Left renal cortex interstitium (tissue), 4 donors: ENCODE measurements at places on chromosomes 2 and 18. TPM values are rescaled to one million over a fixed set of nuclear protein-coding genes. Genes with fewer than 3 reads are reported as not detected.

GRCh38 chr2:236167297-236168109, 683 bp downstream of the GBX2 start:
- DNase-seq = no peak

The FBXO41 gene
- 1.7 TPM for polyA plus RNA-seq

DNA sequence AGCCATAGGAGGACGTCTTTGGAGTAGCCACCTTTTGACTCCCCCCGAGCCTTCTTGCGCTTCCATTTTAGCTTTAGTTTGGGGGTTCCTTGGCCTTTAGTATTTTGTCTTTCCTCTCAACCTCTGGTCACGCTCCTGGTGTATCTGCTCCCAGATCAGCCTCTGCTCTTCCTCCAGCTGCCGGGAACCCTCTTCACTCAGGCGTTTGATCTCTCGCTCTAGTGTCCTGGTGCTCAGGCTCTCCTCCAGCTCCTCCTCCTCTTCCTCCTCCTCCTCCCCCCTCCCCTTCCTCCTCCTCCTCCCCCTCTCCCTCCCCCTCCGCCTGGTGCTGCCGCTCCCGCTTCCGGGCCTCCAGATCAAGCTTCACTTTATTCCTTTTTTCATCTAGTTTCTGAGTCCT, 1082.3 kb upstream of the TMEFF2 start:
- no peak for DNase-seq

DNA sequence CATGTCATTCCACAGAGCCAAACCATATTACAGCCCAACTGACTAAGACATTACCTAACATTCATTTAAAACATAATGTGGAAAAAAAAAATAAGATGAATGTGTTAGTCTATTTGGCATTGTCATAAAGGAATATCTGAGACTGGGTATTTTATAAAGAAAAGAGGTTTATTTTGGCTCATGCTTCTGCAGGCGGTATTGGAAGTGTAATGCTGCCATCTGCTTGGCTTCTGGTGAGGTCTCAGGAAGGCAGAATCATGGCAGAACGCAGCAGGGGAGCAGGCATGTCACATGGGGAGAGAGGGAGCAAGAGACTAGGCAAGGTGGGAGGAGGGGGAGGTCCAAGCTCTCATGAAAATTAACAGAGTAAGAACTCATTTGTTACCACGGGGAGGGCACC, 504.8 kb upstream of the LRATD1 start:
- DNase-seq = no peak

The TCF23 gene
- 0.70 TPM for polyA plus RNA-seq

The NMUR1 gene
- 0.78 TPM for polyA plus RNA-seq

The UGT1A5 gene
- polyA plus RNA-seq = not detected

DNA sequence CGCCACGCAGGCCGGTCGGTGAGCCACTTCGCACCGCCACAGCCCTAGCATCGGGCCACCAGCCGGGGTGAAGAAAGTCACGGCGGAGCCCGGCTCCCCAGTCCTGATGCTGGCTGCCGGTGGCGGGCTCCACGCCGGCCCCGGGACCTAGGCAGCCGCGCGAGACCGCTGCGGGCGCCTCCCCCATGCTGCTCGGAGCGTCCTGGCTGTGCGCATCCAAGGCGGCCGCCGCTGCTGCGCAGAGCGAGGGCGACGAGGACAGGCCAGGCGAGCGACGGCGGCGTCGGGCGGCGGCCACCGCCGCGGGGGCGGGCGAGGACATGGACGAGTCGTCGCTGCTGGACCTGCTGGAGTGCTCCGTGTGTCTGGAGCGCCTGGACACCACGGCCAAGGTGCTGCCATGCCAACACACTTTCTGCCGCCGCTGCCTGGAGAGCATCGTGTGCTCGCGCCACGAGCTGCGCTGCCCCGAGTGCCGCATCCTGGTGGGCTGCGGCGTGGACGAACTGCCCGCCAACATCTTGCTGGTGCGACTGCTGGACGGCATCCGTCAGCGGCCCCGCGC, 433 bp downstream of the SH3RF3 start:
- DNase-seq = no peak

GRCh38 chr2:96148410-96149217, 3.4 kb upstream of the DUSP2 start:
- peak; percentile 56 for DNase-seq
